Left renal pelvis (tissue), 4 donors: ENCODE measurements at places on chromosomes 1 and 21. TPM values are rescaled to one million over a fixed set of nuclear protein-coding genes. Genes with fewer than 3 reads are reported as not detected.

Gene CDC42BPA
- 44.2 TPM for polyA plus RNA-seq

Gene S100A9
- polyA plus RNA-seq: 31.7 TPM

DNA sequence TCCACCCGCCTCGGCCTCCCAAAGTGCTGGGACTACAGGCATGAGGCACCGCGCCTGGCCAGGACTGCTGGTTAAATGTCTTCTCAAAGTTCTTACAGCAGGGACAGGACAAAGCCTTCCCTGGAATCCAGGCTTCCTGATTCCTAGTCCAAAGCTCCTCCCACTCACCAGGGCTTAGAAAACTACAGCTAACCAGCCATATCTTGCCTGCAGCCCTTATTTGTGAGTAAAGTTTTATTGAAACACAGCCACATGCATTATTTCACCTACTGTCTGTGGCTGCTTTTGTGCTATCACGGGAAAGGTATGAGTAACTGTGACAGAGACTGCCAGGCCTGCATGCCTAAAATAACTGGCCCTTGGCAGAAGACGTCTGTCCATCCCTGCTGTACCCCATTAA is 24.4 kb downstream of the TMCO4 start:
- no peak for DNase-seq

DNA sequence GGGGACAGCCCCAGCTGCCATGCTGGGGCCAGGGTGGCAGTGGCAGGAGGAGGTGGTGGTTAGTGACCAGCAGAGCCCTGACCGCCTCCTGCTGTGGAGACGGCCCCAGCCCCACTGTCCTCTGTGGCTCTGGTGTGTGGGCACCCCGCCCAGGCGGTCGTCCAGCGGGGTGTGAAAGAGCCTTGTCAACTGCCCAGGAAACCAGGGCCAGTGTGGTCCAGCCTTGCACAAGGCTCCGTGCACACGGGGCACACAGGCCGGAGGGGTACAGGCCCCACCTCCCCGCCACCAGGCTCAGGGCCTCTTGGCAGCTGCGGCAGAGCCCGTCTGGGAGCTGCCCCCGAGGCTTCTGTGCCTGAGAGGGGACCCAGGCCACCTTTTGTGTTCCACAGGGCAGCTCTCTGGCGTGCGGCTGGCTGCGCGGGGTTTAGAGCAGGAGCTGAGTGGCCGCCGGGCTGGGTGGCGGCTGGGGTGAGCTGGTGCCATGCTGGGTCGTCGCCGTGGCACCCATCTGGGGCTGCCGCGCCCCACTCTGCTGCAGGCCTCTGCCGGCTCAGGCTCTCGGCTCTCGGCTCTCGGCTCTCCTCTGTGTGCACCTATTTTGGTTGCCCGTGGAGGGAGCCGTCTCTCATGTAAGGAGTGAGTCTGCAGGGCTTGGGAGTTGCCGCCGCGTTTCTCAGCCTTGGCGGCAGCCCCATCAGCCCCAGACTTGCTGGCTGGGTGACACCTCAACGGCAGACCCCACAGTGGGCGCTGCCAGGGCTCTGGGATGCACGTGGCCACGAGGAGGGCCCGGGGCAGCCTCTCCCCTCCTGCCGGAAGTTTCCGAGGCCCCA is 36.1 kb downstream of the SLX9 start:
- no peak for DNase-seq

GRCh38 chr1:209831615-209832014 is 3.8 kb downstream of the UTP25 start:
- no peak for DNase-seq

- DNase-seq: no peak
Measured at GRCh38 chr1:225415307-225415706, 12.5 kb downstream of the LBR start.

- DNase-seq: no peak
Measured at GRCh38 chr1:19770436-19771190, 29.1 kb downstream of the TMCO4 start.
